Activated T-helper 1 cell treated with anti-CD3 and anti-CD28 coated beads, Interleukin-2, amount 50 U/mL, for 16 hours (primary cell): ENCODE measurements at places on chromosomes 7 and 10.

- DNase-seq: no peak
Measured at GRCh38 chr7:40884241-40884640, 749.4 kb downstream of the SUGCT start.

GRCh38 chr7:42263971-42264370 lies 27.0 kb upstream of the GLI3 start:
- DNase-seq: no peak

- DNase-seq: no peak
Measured at GRCh38 chr7:147412782-147413556, 1177.6 kb upstream of the C7orf33 start.

GRCh38 chr10:51035344-51035743 lies 38.9 kb upstream of the PRKG1 start:
- no peak for DNase-seq

DNA sequence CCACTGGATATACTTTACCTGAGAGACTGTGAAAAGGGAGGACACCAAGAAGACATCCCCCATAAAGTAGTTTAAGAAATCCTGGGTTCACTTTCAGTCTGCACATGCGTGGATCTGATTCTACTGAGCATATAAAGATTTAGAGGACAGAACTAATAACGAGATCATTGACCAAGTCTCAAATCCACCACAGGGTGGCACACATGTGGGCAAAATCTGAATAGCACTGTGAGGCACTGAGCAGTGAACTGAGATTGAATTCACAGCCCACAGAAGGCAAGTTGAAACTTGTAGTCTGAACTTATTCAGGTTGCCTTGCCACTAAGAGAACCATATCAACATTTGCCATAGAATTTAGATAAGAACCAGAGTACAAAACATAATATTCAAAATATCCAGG lies 818.6 kb downstream of the GRID1 start:
- DNase-seq: no peak

DNA sequence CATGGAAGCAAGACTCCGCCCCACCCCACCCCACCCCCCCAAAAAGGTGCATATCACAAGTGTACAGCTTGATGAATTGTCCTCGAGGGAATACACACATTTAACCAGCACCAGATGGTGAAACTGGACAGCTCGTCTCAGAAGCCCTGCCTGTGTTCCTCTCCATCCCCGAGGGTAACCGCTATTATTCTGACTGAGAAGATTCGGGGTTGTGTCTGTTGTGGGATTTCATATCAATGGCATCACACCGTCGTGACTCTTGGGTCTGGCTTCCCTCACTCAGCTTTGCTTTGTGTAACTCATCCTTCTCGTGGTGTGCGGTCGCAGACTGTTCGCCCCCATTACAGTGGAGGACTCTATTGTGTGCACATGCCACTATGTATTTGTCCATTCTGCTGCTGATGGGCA lies 18.9 kb downstream of the PODXL start:
- DNase-seq: no peak

DNA sequence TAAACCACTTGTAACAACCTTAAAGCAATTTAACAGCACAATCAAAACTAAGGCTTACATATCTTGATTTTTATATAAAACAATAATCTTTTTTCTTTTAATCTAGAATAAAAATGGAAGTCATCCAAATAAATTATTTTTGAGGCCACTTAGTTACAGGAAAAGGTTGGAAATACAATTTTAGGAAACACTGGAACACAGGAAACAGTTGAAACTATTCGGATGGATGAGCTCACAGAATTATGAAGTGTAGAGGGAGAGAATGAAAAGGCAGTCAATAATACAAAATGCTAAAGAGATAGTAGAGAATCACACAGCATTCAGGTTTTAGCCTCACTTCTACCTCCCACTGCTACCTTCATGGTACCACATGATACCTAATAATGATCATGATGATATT lies 124.2 kb downstream of the SEMA3D start:
- no peak for DNase-seq

GRCh38 chr10:78774999-78775711 lies 293.6 kb upstream of the ZMIZ1 start:
- DNase-seq: no peak

DNA sequence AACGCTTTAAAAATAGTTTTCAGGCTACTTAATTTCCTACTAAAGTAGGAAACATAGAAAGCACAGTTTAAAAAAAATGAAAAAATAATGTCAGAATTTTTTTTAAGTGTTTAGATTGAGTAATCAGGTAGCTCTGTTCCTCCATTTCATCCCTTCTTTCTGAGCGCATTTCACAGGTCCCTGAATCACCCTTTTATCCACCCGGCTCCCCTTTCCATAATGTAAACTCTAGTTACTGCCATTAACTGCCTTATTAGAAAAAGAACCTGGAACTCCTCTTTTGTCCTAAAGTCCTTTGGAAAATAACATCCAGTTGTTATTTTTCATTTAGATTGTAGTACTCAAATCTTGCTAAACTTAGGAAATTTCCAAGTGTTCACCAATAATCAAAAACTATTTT lies 5.8 kb downstream of the KCND2 start:
- DNase-seq: no peak

GRCh38 chr10:70106958-70107791 lies 25.4 kb downstream of the AIFM2 start:
- no peak for DNase-seq

- DNase-seq: no peak
Measured at GRCh38 chr10:48233559-48234005, 40.9 kb downstream of the FRMPD2 start.

DNA sequence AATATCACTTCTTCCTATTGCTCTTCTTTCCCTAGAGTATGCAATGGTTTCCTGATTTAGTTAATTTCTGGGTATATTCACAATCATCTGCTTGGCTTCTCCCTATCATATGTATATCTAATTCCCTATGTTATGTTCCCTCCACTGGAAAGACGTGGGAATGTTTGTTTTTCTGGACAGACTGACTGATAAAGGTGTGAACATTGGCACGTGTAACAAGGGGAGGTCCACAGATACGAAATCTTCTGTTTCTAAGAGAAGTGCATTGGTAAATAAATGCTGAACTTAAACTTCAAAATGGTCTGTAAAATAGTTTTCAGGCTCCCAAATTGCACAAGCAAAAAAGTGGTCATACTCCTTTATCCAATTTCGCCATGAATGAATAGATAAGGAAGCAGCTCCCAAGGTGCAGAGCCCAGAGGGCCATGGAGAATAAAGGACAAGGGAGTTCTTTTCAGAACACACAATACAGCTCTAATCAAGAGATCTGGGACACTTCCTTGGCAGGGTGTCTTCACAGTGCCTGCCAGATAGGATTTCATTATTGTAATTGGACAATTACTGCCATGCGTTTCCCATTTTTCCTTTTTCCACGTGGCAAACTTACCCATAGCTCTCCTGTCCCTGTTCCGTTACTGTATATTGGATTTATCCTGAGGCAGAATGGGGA lies 141.9 kb downstream of the RNF133 start:
- no peak for DNase-seq

DNA sequence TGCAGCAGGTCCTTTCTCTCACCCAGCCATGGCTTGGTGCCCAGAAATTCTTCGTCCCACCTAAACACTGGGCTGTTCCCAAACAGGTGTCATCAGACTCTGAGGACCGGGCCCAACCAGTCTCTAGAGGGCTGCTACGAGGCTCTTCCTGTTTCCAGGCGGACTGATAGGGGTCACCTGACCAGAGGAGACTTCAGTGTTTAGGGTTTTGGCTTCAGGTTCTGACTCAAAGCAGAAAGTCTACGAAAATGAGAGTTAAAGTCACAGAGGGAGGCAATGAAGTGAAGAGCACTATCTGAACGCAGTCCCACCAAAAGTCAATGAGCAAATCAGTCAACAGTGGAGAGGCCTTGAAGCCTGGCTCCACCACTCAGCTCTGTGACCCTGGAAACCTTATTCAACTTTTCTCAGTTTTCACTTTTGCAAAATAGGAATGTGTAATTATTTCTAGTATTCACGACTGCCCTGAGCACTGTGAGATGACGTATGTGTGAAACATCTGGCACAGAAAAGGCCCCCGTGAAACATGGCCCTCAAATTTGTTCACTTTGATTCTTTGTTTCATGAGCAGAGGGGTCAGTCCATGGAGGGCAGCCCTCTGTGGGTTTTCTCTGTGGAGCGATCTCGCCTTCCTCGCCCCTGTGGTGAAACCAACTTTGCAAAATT lies 189.9 kb upstream of the PDE1C start:
- DNase-seq: no peak

DNA sequence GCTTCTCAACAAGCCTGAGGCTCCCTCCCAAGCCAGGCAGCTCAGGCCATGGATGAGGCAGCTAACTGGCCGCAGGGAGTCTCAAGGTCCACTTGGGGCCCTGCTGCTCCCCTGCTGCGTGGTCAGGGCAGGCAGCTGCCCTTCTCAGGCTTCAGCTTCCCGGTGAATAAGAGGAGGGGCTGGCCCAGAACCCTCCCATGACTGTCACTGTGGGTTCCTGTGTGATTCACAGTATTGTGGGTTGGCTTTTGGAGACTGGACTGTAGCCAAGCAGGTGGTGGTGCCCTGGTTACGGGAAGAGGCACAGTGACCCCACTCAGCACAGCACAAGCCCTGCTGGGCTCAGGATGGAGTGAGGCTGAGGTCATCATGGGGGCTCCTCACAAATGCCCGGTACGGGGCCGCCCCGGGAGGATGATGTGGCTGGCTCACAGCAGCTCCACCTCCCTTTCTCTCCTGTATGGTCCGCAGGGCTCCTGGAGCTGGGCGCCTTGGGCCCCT lies 189.8 kb downstream of the HECW1 start:
- DNase-seq: no peak

DNA sequence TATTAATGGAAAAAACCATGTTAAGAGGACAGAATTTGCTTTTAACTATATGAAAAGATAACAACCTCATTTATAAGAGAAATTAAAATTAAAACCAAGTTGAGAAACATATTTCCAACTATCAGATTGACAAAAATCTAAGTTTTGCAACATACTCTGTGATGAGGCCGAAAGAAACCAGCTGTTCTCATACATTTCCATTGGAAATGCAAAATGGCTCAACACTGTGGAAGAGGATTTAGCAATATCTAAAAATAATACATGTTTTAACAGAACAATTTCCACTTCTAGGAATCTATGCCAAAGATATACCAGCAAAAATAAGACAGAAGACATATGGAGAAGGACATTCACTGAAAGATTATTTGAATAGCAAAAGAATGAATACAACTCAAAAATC lies 268.8 kb downstream of the DYNC1I1 start:
- DNase-seq: no peak

GRCh38 chr7:44762300-44762699 lies 13.7 kb downstream of the ZMIZ2 start:
- DNase-seq: no peak

GRCh38 chr10:99629625-99629978 lies 9.4 kb upstream of the SLC25A28 start:
- DNase-seq: no peak

DNA sequence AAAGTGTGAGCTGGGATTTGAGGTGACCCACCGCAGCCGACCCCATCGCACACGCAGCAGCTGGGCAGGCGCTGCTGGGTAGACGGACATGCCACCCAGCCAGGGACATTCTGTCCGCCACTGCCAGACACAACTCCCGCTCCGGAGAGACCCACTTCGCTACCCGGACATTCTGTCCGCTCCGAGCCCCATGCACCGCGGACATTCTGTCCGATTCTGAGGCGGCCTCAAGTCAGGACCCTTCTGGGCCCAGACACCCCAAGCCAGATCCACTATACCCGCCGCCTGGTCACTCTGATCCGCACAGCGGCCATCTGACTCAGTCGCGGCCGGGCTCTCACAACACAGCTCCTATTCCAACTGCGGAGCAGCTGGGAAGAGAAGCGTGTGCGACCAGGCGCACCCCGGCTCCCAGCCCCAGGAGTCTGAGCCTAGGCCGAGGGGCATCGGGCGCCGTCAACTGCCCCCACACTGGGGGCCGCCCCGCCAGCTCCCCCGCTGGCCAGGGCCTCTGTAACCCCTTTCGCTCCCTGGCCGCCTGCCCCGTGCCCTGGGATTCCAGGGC lies 763 bp downstream of the PITX3 start:
- no peak for DNase-seq

- no peak for DNase-seq
Measured at GRCh38 chr10:99784016-99784726, 1.7 kb downstream of the ABCC2 start.

- DNase-seq: no peak
Measured at GRCh38 chr7:130721486-130722277, 12.3 kb downstream of the KLF14 start.

GRCh38 chr7:110637252-110637651 lies 453.7 kb upstream of the LRRN3 start:
- no peak for DNase-seq

DNA sequence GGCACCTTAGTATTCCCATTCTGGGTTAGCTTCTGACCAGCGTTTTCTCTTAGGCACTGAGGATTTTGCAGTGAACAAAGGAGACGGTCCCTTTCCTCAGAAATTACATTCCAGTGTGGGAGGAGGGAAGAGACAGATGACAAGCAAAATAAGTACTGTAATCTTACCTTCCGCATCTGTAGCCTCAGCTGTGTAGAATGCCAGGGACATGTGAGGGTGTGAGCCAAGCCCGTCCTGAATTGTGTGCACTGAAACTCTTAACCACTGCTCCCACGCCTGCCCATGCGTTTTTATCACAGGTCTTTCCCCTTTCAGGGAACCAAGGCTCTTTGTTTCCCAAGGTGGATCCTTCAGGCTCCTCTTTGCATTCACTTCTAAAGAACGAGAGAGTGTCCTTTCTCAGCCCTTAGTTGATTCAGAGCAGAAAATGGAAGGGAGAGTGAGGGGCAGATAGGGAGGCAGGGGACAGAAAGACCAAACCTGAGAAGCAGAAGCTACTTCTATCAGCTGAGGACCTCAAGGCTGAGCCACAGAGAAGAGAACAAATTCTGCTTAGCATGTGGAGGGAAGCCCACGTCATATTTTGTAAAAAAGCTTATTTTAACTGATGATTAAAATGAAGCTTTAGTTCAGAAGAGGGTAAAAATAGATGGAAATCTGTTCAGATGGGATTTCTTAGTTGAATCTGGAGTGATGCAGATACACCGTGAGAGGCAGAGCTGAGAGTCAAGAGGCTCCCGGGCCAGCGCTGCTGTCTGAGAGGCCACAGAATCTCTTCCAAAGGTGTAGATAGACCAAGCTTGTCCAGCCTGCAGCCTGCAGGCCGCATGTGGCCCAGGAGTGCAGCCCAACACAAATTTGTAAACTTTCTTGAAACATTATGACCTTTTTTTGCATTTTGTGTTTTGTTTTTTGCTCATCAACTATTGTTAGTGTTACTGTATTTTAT lies 122.5 kb downstream of the CCNY start:
- DNase-seq: no peak

DNA sequence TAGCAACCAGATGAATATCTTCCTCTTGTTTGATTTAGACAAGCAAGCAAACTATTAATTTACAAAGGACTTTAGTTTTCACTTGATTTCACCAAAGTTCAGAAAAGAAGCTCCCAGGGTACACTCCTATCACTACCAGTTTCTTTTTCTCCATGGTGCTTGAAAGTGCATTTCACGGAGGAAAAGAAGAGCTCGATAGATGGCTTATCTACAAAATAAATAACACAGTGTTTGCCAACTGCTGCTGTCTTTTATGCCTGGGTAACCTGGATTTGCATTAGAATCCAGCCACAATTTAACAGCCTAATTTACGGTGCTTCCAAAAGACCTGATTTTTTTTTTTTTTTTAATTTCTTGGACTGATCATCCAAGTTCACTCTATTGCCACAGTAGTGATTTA lies 275.7 kb downstream of the GPR37 start:
- no peak for DNase-seq
